ENCODE measurements at places on chromosomes 1 and 21.

DNA sequence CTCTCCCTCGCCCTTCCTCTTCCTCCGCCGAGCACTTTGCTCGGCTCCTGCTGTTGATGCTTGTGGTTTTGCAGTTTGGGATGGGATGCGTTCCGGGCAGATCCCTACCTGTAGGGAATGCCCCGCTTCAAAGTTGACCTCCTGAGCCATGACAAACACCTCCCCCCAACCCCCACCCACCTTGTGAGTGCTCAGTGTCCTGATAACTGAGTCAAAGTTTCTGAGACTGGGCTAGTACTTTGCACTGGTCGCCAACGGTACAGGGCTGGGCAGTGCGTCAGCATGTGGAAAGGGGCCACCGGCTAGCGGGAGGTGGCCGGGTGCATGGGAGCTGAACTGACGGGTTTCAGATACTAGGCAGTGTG, 771 bp downstream of the RABGAP1L start:
- no peak for DNase-seq

GRCh38 chr1:223716302-223716862, 4.0 kb downstream of the CAPN2 start:
- no peak for DNase-seq

GRCh38 chr1:72524021-72524420, 241.7 kb upstream of the NEGR1 start:
- DNase-seq: no peak

DNA sequence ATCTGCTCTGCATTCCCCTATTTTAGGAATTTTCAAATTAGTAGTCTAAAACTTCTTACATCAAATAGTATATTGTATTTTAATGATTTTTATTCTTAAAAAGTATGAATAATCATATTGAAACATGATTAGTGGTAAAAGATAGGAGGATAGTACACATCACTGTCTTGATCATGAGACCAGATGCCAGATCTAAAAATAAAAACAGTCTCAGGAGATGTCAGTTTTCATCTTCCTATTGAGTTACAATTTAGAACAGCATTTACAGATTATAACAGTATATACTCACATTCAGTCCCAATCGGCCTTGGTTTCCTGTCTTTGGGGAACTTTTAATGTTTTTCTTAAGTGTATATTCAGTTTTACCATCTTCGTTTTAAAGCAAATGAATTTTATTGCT, 95.9 kb downstream of the USP25 start:
- no peak for DNase-seq

GRCh38 chr1:64734287-64734652, 10.6 kb upstream of the RAVER2 start:
- DNase-seq: no peak

DNA sequence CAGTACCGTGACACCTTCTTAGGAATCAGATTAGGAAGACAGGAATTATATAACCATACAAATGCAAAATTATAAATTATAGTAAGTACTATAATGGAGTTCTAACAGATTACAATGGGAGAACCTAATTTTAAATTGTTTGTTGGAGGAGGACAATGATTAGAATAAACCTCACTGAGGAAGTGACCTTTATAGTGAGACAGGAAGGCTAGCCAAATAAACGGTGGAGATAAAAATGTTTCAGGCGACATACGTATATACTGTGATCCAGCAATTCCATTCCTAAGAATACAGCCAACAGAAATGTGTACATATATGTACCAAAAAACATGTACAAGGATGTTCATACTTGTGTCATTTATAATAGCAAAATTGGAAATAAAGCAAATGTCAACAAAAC, 15.2 kb downstream of the SYNJ1 start:
- DNase-seq: no peak

GRCh38 chr1:152811671-152812070, at the start of gene LCE1B:
LCE1B (plus strand) TSS chr1:152811971; CDS start chr1:152812447, 476 bp downstream.
- DNase-seq: no peak

DNA sequence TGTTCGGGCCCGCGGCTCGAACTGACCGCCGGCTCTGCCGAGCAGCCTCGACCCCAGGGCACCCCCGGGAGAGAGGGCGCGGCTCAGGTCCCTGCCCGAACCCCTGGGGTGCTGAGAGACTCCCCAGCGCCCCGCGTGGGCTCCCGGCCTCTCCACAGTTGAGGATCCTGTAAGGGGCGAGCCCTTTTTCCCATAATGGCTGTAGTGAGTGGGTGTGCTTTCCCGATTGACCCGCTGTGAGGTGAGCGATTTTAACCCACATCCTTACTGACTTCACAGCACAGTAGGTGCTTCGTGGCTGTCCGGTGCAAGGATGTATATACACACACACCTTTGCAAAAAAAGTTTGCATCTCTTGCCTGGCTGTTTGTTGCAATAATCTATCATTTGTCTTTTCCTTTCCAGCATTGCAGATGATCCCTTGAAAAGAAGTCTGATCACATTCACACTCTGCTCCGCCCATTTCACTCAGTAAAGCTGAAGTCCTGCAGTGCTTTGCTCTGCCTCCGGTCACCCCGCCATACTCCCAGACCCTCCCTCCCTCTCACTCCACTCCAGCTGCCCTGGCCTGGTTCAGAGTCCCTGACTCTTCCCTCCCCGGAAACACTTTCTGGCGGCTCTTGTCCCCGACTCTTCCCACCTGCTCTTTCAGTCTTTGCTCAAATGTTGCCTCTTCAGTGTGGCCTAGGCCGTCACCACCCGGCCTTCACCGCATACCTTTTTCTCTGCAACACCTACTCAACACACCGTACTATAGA, 955 bp upstream of the UBE2G2 start:
- no peak for DNase-seq

DNA sequence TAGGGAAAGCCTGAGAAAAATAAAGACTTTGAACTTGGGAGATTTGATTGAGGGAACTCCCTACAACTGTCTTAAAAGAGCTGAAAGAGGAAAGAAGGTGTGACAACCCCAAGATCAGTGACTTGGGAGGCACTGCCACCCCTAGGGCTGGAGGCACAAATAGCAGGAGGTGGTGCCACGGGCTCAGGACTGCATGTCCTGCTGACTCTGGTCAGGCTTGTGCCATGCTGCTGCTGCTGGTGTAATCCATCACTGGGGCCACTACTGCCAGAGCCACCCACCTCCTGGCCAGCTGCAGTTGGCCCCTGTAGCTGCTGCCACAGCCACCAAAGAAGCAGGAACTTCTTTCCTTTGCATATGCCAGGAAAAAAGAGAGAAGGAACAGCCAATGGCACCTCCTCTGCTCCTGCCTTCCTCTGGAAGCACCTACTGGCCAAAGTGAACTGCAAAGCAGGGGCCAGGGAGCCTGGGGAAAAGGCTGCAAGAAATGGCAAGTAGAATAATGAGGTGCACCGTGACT, 730.3 kb downstream of the PTPRU start:
- no peak for DNase-seq

- no peak for DNase-seq
Observed at GRCh38 chr1:185207980-185208602, 51.1 kb downstream of the SWT1 start.

DNA sequence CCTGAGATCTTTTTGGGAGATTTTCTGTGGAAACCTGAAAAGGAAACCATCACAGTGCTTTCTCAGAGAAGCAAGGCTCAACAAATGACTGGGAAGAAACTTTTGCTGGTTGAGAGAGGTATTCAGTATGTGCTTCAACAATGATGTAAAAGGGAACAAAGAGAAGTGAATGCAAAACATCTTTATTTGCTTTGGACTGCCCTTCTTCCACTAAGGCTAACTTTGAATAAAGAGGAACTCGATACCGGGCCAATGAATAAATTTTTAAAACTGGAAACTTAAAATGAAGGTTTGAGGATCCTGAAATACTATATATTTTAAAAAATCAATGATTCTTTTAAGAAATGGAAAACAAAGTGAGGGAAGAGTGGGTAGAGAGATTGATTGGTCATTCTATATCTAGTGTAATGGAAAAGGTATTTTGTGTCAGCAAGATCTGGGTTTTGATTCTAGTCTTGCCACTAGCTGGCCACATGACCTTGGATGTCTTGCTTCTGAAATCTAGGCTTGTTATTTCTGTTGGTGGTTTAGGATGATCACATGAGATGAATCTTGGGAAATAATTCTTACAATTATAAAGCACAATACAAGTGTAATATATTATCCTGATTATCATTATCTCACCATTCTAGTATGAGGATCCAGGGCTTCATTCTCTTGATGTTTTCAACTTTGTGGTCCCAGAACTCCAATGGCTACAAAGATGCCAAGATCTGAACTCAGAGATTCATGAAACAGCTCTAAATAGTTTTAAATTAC, 34.6 kb upstream of the APOBEC4 start:
- no peak for DNase-seq

All from stimulated activated CD4-positive, alpha-beta T cell treated with anti-CD3 and anti-CD28 coated beads, TNF-alpha, amount 100 ng/mL, for 48 hours (primary cell).